ENCODE measurements at places on chromosomes 5 and 9.

DNA sequence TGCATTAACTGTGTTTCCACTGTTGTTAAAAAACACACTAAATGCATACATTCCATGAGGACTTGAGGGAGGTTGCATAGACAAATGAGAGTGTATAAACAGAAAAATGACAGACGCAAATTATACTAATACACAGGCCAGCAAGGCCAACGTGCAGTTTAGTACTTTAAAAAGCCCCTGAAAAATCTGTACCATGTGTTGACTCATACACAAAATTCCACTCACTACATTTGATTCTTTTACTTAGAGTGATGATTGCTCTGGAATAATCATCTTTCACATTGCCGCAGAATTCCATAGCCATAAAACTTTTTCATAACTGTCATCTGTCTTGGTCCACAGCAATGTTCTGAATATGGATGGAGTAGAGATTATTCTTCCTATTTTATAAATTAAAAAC is 215.7 kb downstream of the FAM114A2 start:
- DNase-seq: no peak

GRCh38 chr5:114148253-114148652 is 213.6 kb upstream of the KCNN2 start:
- no peak for DNase-seq

GRCh38 chr5:145236127-145236526 is 599.0 kb downstream of the PRELID2 start:
- no peak for DNase-seq

DNA sequence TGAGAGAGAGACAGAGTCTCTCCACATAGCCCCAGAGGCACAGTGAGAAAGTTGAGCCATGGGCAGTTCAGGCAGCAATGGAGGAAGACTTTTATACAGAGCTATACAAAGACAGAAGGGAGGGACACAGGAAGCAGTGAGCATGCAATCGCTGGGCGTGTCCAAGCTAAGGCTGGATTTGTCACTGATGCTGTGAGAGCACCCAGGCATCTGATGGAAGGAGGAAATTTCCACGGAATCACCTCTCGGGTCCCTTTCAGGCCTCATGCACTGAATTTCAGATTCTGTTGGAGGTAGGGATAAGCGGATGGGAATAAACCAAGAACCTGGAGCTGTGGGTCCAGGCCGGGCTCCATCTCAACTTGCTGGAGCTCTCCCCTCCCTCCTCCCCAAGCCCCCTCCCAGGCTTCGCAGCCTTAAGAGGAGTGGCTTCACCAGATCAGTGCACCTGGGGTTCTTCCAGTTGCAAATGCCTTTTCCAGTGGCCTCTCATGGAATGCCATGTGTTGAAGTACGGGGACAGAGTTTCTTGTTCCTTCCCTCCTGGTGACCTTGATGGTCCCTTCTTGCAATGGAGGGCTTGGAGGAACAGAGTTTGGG is 114.8 kb upstream of the ALDH1B1 start:
- no peak for DNase-seq

DNA sequence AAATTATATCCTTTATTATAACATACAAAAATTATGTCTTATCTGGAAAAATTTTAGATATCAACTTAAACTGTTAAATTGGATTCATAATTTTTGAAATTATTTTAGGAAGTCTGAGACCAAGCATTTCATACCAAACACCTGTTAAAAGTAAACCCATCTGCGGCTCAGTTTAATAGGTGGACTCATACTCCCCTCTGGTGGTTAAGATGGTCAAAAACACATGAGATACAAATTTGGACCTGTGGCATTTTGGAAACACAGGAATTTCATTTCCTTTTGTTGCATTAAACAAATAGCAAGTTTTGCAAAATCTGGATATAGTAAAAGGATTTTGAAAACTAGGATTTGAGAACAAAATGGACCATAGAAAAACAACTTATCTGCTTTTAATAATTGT is 53.7 kb downstream of the RGMB start:
- peak; percentile 14 for DNase-seq

GRCh38 chr5:14171621-14172020 is 28.5 kb downstream of the TRIO start:
- peak; percentile 10 for DNase-seq

GRCh38 chr5:22728610-22729009 is 124.5 kb downstream of the CDH12 start:
- DNase-seq: no peak

GRCh38 chr9:113593682-113594281 is 130.3 kb downstream of the RGS3 start:
- DNase-seq: peak; percentile 66

DNA sequence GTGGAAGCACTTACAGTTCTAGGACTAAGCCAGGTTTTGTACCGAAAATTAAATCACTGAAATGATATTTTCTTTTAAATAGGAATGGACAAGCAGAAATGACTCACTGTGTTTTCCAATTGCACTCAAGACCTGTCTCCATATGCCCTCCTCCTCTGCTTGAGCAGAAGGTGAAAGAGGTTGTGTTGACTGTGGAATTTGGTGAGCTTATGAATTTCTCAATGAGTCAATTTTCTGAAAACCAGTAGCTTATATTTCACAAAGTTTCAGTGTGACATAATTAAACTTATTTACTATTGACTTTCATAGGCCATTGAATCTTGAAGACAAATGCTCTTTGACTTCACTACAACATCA is 249.9 kb downstream of the NPR3 start:
- DNase-seq: no peak

- DNase-seq: no peak
Observed at GRCh38 chr5:97627272-97627671, 444.2 kb upstream of the RIOK2 start.

DNA sequence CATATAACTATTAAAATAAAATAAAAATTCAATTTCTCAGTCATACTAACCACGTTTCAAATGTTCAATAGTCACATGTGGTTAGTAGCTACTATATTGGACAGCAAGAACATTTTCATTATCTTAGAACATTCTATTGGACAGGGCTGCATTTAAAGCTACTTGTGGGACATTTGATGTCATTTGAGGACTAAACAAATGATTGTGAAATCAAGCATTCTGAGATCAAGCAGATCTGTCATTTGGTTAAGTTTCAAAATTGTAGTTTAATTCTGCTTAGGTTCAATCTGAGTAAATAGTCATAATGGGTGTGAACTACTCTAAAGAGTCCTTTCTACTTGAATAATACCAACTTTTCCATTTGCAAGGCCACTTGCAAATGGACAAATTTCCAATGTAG is 226.9 kb upstream of the C9orf72 start:
- no peak for DNase-seq

GRCh38 chr5:88236866-88237642 is 31.6 kb downstream of the TMEM161B start:
- DNase-seq: no peak

DNA sequence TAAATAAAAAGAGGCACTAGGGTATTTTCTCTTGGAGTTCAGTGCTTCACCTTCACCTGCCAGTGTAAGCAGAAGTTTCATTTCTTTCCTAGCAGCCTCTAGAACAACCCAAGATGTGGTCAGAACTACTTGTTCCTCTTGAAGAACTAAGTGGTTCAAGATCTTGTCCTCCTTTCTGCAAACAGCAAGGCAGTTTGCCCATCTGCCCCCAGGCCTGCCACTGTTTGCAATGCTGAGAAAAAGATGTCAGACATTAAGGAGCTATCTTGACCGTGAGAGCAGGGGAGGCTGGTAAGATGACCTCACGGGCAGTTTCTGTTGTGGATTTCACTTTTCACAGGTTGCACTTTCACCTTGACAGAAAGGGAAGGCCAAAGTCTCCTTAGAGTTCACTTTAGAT is 52.0 kb upstream of the KLF4 start:
- DNase-seq: no peak

DNA sequence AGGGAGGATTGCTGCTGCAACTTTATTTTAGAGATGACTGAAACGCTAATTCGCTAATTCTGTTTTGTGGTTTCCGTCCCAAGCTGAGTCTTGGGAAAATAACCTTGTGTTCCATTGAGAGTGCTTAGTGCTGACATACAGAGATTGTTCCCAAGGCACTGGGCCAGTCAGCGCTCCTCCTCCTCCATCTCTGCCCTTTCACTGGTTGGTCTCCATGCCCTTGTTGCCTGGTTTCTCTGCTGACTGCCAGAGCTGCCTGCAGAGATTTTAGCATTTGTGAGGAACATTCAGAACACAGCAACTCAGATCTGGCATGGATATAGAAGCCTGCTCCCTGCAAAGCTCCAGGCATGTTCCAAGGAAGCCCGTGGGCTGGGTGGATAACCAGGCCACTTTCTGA is 126.0 kb upstream of the IRX2 start:
- DNase-seq: no peak

GRCh38 chr5:32908641-32909040 is 197.5 kb downstream of the NPR3 start:
- no peak for DNase-seq

DNA sequence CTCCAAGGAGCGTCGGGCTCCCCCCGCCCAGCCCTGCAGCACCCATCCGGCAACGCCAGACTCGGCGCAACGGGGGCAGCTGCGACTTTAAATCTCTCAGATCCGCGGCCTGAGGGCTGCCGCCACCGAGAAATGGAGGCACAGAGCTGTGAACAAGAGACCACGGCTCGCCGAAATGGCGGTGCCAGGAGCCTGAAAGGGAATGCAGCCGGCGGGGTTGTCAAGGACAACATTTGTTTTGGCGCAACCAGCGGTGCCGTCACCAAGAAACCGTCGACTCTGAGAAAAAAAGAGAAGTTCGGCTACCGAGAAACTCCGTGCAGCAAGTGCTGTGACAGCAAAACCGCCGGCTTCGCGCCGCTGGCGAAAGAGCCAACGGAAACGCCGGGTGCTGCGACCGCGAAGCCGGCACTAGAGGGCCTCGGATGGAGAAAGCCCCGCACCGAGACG is 2.1 kb upstream of the ANXA2R start:
- peak; percentile 89 for DNase-seq

DNA sequence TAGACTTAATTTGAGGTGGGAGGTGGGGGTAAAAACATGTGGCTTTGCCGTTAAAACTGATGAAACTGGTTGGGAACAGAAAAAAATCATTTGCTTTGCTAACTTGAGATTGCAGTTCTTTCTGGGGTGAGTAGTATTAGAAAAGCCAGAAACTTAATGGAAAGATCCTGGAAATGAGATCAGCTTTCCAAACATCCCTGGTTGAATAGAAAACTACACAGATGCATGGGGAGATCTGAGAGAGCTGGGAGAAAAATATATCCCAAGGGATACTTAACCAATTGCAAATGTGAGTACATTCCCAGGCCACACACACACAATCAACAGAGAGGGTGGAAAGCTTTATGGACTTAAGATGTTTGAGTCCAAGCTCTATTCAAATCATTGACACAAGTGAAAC is 222.3 kb downstream of the YTHDC2 start:
- no peak for DNase-seq

- DNase-seq: no peak
Observed at GRCh38 chr9:132894862-132895835, 16.5 kb downstream of the SPACA9 start.

GRCh38 chr5:143575286-143575685 is 171.8 kb upstream of the NR3C1 start:
- DNase-seq: no peak

DNA sequence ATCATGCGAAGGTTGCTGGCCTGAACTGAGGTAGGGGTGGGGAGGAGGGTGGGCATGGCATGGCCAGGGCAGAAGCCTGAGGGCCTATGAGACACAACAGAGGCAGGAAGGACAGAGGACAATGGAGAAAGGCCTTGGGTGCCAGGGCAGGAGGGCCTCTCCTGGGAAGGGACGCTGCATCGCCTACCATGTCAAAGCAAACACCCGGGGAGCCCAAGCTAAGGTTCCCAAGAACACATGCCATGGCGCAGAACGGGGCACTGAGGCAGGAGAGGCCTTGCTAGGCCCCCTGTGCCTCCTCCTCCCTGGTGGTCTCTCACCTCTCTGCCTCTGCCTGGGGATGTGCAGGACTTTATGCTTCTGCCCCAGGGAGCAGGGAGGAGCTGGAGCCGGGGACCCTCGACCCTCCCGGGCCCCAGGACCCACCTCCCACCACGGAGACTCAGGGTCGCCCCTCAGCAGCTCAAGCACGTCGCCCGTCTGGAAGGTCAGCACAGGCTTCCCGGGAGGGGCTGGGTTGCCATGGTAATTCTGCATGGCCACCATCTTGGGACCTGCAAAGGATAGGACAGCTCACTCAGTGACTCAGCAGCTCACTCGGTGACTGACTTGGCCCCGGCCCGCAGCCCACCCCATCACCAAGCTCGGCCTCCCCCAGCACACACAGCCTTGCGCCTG is 40.3 kb upstream of the SARDH start:
- DNase-seq: no peak

DNA sequence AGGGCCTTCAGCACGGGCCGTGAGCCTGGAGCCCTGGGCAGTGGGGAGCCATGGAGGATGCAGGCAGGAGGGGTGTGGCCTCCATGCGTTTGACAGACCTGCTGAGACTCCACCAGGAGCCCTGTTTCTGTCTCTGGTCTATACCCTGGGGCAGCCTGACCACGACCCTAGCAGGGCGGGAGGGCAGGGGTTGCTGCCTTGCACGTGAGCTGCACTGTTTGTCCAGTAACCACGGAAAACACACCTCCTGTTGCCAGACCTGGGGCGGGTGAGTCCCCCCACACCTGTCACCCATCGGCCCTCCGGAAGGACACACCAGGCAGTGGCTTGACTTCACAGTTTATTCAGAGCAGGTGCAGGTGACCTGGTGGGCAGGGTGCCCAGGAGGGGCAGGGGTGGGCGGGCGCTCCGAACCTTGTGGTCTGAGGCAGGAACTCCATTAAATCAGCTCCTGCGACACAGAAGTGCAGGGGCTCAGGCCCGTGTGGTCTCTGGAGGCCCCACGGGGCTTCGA is 3.9 kb downstream of the LCN8 start:
- no peak for DNase-seq

GRCh38 chr5:149011084-149011483 is 51.8 kb downstream of the SH3TC2 start:
- DNase-seq: no peak

- DNase-seq: no peak
Observed at GRCh38 chr5:112694853-112695709, 42.6 kb upstream of the APC start.

GRCh38 chr5:111996574-111996973 is 239.6 kb upstream of the NREP start:
- no peak for DNase-seq

DNA sequence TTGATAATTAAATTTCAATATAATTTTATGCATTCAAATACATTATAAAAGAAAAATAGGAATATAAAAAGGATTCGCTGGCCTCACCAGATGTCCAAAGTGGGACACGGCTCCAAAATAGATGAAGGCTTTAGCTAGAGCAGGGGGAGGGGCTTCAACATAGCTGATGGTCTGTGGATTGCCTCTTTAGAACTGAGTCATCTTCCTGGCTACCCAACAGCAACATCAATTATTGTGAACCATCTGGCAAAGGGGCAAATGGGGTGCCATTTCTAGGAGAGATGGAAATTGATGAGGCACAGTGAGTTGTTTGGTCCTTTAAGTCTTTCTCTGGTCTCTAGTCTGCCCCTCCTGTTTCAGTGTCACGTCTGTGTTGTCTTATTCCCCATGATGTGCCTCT is 44.2 kb upstream of the CD180 start:
- DNase-seq: no peak

Data from inflammatory macrophage treated with lipopolysaccharide for 1 hour (primary cell).